ENCODE measurements at places on chromosomes 16 and 17.

DNA sequence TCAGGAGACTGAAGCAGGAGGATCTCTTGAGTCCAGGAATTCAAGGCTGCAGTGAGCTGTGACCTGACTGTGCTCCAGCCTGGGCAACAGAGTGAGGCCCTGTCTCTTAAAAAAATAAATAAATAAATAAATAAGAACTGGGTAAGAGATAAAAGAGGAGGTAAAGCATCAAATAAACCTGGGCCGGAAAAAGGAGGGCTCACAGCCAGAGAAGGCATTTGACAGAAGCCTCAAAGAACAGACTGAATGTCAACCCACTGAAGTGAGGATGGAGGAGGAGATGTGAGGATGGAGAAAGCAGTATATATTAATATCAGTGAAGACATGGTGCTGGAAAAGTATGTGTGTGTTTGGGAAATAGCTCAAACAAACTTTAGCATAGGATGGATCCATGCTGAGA lies 6.1 kb downstream of the NOG start:
- DNase-seq, result no peak

- DNase-seq, result no peak
Measured at GRCh38 chr17:80637048-80637781, 92.6 kb downstream of the RPTOR start.

DNA sequence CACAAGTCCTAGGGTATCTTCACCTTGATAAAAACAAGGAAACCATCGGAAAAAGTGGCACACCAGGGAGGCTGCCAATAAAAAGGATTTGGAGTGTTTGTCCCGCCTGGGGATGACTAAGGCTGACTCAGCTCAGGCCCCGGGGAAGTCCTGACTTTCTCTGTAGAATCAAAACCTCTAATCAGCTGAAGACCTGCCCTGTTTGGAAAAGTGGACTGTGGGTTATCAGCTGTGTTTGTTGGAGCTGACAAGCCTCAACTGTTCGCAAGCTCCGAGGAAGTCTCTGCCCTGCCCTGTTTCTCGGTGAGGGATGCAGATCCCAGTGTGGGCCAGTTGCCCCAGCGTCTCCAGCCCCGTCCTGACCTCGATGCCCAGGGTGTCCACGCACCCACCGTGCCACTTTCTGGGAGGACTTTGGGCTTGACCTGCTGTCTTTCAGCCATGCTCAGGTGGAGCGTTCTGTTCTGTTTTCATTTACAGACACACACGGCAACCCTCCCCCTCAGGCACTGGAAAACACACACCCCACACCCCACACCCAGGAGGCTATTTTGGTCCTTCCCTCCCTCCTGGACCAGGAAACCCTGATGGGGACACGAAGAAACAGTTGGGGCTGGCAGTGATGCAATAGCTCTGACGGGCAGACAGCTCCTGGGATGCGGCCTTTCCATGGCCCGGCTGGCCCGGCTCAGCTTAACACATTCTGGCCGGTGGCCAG lies 27.6 kb upstream of the PITPNA start:
- no peak for DNase-seq

GRCh38 chr17:59331929-59332748 lies 684 bp downstream of the YPEL2 start:
- peak; percentile 32 for DNase-seq

DNA sequence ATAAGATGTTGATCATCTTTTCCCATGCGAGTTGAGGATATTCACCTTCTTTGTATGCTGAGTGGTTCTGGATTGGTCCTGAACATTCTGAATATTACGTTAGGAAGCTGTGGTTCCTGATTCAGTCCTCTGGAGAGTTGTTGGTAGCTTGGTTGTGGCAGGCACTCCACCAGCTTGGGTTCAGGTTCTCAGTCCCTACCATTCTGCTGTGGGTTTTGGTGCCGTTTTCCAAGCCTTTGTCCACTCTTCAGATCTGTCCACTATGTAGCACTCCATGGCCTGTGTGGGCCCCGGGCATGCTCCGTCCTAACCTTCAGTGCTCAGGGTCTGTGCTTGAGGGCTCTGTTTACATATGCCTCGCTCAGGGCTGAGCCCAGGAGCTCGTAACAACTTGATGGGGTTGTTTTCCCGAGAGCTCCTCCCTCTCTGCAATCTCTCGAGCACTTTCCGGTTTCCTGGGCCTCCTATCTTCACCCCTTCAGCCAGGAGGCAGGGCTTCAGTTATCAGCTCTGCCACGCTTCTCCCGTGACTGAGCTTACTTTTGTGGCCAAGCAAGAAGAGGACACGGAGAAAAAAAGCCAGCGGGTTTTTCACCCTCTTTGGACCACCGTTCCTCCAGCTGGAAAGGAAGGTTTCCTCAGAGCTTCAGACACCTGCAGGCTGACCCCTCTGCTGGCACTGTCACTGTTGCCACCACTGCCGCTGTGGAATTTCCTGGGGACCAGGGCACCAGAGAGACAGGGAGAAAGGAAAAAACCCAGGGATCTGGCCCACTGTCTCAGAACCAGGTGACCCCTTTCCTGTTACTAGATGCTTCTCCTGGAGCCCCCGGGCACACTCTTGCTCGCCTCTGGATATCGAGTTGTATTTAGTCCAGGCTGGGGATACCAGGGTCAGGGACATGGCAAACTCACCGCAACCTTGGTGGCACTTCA lies 19.6 kb downstream of the KIAA0513 start:
- DNase-seq, result no peak

GRCh38 chr16:21103941-21104860 lies 46.4 kb downstream of the DNAH3 start:
- DNase-seq, result no peak

GRCh38 chr17:19411631-19412030 lies 599 bp downstream of the RNF112 start:
- no peak for DNase-seq

DNA sequence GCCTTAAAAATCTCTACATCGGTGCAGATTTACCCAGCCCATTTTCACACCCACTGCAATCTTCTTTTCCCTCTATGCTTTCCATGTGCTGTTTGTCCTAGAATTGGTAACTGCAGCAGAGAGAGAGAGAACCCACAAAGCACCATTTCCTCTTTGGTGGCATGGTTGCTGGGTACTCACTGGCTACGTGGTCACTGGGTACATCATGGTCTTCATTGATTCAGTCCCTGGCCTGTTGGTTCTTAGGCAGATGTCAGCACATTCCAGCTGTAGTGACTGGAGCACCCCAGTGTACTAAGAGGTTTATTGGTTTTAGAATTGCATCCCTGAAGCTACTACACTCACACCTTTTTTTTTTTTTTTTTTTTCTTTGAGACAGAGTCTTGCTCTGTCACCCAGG lies 156.1 kb upstream of the CACNG5 start:
- DNase-seq, result no peak

- no peak for DNase-seq
Measured at GRCh38 chr16:17098685-17099084, 372.1 kb downstream of the XYLT1 start.

GRCh38 chr17:8162233-8162996 lies at the start of gene VAMP2:
TSS of gene VAMP2 (minus strand) at chr17:8162948. CDS start at chr17:8162879, 69 bp downstream.
- DNase-seq, result peak; percentile 83
